ENCODE measurements at places on chromosomes 1 and 21.

DNA sequence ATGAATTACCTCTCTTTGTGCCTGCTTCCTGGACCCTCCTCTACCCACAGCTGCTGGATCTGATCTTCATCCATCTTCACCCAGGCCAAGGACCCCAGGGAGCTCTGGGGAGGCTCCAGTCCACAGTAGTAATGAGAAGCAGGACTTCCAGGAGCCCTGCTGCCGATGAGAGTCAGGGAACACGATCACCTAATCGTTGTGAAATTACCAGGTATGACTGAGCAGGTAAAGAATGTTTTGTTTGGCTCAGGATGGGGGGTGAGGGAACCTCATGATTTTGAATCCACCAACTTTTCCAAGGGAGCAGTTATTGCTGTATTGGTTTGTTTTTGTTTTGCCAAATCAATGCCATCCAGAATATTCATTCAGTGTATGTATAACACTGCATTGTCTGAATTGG, 454.0 kb downstream of the PLPP3 start:
- no peak for DNase-seq

GRCh38 chr1:232421143-232421796, 208.7 kb downstream of the SIPA1L2 start:
- no peak for DNase-seq

GRCh38 chr21:15626031-15626430, 103.8 kb upstream of the USP25 start:
- no peak for DNase-seq

DNA sequence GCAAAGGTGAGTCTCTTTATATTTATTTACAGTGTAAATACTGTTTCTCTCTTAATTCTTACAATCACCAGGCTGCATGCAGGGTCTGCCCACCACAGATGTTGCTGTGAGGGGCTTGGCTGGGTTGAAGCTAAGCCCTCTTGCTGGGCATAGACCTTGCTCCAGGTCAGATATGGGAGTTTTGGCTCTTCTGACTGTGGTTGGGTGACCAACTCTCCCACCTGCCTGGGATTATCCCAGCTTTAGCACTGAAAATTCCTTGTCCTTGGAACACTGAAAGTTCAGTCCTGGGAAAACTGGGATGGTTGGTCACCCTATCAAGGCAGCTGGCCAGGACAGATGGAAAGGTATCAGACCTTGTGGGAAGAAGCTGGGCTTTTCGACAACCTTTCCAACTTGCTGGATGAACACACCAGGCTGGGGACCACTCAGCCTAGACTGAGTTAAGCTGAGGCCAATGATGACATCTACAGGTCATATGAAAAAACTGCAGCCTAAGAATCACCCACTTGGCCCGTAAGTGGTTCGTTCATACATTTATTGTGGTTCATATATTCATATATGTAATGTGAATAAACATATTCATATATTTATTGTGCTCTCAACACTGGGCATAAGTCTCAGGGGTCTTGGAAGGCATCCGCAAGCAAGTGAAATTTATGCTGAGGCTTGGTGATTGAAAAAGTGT, 26.6 kb upstream of the HPDL start:
- DNase-seq: peak; percentile 92

- peak; percentile 62 for DNase-seq
Observed at GRCh38 chr1:2556277-2556677, at the start of gene TNFRSF14. TNFRSF14 (plus strand) TSS chr1:2556371; CDS start chr1:2556665, 294 bp downstream.

- DNase-seq: peak; percentile 91
Observed at GRCh38 chr1:111406321-111406768, 21.2 kb downstream of the OVGP1 start.

GRCh38 chr1:43750083-43750482, 42.7 kb downstream of the ST3GAL3 start:
- no peak for DNase-seq

- no peak for DNase-seq
Observed at GRCh38 chr1:152960452-152961044, 9.9 kb upstream of the SPRR4 start.

DNA sequence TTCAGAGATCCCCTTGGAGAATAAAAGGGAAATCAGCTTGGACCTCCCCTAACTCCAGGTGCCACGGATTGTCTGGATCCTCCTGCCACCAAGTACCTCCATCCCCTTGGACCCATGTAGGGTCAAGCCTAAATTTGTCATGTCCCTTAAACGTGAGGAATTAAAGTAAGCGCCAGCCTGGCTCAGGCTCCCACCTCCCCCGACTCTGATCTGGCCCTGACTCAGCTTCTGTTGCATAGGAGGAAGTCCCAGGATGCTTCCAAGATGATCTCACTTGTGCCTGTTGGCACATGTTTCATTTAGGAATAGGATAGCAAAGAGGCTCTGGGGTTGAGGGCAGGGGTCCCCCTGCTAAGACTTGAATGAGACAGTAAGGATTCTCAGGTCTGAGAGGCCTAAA, 231.9 kb upstream of the JUN start:
- peak; percentile 67 for DNase-seq

- DNase-seq: no peak
Observed at GRCh38 chr21:39737376-39738000, 7.5 kb upstream of the IGSF5 start.

- no peak for DNase-seq
Observed at GRCh38 chr1:47587891-47588582, 150.2 kb downstream of the FOXD2 start.

GRCh38 chr1:93842750-93843500, 36.1 kb downstream of the DNTTIP2 start:
- no peak for DNase-seq

- DNase-seq: no peak
Observed at GRCh38 chr1:229397762-229398161, 36.1 kb downstream of the ACTA1 start.

- DNase-seq: peak; percentile 93
Observed at GRCh38 chr1:36420836-36421317, 23.2 kb upstream of the LSM10 start.

DNA sequence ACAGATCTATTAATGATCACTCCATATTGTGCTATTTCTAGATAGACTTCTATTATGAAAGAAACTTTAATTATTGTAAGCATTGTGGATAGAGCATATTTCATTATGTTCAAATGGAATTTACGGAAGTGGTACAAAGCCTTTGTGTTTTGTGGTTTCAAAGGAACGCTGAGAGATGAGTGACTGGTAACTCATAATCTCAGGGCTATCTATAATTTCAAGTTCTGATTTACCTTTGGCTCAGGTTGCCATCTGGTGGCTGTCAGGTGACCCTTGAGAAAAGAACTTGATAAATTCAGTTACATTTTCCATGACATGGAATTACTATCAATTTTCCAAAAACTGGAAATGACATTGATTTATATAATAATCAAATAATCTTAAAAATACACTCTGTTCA, 12.2 kb downstream of the NTNG1 start:
- DNase-seq: no peak

DNA sequence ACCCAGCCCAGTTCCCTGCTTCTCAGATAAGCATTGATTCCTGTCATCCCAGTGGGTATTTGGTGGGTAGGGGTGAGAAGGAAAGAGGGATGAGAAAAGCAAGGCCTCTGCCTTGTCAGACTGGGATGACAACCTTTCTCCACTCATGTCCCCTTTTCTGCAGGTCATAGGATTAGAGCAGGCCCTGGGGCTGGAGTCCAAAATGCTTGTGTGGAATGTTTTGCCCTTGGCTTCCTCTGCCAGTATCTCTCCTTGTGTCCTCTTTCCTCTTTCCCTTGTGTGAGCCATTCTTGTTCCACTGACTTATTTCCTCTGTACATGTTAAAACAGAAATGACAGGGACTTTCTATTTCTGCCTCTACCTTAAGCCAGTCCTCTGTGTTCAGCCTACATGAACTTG, 4.1 kb downstream of the ATP2B4 start:
- DNase-seq: no peak

DNA sequence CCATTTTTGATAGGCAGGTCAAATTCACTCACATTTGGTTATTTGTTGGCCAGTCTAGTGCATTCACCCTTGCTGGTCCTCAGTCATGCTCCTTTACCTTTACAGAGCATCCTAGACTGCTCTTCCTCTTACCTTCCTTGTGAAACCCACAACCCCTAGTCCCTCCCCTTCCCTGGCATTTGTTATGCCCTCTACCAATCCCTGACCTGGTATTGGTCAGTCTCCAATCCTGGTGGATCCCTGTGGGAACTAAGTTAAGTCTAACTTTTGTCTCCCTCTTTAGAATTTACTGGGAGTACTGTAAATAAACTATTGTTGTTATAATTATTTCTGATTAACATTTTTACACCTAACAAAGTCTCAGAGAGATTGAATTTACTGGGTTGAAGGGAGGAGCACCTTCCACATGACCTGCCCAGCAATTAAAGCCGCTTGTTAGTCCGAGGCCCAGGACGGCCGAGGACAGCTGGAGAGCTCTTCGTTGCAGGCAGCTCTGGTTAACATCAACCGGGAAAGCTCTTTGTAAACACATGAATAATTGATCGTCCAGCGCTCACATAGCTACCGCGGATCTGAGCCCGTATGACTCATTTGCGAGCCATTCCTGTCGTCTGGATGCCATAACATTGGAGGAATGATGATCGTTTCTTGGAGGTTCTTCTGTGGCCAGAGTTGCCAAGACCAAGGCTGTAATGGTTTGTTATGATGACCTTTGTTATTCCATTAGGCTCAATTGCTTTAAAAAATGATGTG, 31.9 kb downstream of the MTARC1 start:
- peak; percentile 39 for DNase-seq

- DNase-seq: no peak
Observed at GRCh38 chr1:68954841-68955240, 458.0 kb upstream of the DEPDC1 start.

DNA sequence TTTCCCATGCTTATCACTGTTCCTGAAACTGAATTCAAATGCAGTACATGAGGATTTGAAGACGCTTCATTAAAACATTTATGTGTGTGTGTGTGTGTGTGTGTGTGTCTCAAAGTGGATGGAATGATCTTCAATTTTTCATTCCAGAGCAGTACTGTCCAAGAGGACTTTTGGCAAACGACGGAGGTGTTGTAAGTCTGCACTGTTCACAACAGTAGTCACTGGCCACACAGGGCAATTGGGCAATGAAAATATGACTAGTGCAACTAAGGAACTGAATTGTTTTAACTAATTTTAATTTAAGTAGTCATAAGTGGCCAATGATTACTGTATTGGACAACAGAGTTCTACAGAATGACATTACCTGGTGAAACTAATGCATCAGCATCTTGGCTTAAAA, 5.0 kb downstream of the TAF5L start:
- no peak for DNase-seq

GRCh38 chr1:27971674-27972073, 11.9 kb downstream of the XKR8 start:
- peak; percentile 28 for DNase-seq

- no peak for DNase-seq
Observed at GRCh38 chr1:19254416-19254815, 2.8 kb downstream of the MRTO4 start.

DNA sequence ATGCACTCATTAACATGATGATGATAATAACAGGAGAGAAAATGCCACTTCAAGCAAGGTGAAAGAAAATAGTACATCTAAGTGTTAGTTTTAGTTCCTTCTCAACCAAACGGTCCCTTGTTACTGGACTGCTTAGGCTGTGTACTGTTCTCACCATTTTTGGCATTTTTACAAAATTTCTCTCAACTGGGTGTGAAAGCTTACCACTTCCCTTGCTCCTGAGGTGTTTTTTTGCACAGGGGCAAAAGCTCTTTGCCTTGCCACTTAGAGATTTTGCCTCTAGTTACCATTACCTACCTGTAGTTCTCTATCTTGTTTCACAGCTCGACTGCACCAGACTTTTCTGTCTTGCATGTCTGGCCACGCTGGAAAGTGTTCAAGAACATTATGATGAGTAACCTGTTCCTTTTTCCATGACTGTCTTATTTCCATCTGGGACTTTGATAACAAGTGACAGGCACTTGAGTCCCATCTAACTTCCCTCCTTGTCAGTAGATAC, 10.7 kb downstream of the NEK7 start:
- peak; percentile 66 for DNase-seq

DNA sequence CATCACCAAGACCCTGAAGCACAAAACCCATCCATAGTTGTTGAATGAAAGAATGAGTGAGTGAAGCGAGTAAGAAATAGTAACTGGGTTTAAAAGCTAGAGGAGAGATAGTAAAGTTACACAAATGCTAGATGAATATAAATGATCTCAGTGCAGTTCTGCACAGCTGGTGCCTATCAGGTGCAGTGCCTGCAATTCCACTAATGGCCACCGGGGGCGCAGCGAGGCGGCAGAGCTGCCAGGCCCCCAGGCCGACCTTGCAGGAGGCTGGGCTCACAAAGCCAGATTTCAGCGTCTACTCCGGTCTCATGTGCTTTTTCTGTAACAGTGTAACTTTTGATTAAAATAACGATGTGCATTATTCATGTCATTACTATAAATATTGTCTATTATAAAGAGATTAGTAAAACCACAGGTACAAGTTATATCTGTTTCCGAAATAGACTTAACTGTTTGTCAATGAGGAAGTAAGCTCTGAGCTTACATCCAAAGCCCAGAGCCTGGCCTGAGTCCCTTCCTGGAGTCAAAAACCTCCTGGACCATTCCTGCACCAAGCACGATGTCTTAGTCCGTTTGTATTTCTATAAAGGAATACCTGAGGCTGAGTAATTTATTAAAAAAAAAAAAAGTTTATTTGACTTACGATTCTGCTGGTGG, 477.6 kb downstream of the NPHP4 start:
- peak; percentile 66 for DNase-seq

DNA sequence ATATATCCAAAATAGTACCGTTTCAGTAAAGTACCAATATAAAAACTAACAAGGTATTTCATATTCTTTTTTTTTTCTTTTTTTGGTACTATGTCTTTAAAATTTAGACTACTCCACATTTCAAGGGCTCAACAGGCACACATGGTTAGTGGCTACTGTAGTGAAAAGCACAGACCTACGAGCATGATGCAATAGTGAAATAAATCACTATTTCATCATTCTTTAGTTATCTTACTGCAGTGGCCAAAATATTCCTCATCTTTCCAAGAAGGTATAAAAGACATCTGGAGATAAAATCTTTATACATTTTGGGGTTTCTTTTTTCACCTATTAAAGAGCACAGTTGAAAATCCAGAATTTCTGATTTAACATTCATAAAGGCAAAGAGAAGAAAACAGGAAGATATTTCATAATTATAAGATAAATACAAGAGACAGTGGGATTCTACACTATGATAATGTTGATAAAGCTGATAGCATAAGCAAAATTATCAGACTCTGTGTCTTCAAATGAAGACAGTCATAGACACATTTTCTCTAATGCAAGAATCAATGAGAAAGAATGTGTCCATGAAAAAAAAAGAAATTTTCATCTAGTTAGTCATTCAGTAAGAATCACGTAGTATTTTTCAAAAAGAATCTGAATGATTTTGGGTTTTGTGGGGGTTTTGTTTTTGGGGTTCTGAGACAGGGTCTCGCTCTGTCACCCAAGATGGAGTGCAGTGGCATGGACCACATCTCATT, 41.9 kb downstream of the CEP170 start:
- DNase-seq: no peak

- DNase-seq: no peak
Observed at GRCh38 chr1:44040846-44041245, 9.6 kb upstream of the SLC6A9 start.

- no peak for DNase-seq
Observed at GRCh38 chr1:85984636-85985035, 171.9 kb downstream of the COL24A1 start.

DNA sequence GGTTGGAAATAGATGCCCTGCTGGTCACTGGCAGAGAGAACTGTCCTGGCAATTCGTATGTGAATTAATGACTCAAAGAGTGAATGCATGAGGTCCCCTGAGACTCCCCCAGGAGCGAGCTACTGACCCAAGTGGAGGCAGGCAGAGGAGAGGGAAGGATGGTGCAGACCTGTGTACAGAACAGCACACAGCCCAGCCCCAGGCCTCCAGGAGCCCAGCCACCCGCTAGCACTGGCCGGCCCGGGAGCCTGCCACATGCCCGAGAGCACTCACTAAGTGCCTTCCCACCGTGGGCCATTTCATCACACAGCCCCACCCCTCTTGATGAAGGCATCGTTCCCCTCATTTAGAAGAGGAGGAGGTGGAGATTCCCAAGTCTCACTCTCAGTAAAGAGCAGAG, 62.0 kb upstream of the IGSF21 start:
- no peak for DNase-seq

Measured in dermis blood vessel endothelial cell (primary cell).